GM23248 (cell line): ENCODE measurements at places on chromosomes 3 and 15. TPM values are rescaled to one million over a fixed set of nuclear protein-coding genes. Genes with fewer than 3 reads are reported as not detected.

DNA sequence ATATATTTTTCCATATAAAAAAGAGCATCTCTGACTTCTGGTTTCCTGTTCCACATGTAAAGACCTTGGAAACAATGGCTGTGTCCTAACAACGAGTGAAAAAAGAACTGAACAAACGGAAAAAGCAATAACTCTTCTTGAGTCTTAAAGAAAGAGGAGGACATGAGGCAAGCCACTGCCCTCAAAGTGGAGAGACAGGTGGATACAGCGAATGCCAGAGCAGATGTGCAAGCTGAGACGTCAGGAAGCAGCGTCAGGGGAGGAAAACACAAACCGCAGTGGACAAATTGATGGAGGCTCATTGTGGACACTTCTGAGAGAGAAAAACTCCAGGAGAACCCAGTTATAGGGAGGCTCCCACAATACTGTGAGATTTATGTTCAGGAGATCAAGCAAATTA lies 208.0 kb upstream of the MME start:
- no peak for DNase-seq

DNA sequence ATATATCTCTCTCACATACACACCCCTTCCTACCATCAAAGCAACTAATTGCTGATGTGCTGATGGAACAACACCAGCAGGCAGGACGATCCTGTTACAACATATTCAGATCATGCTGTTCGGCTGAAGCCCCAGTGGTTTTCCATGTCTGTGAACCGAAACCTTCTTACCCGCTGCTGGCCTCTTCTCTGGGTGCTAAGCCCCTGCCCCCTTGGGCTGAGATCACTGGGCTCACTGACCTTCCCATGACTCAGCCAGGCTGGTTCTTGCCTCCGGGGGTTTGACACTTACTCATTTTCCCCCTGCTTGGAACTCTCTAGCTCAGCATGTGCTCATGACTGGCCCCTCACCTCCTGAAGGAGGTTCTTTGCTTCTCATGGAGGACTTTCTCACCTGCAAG lies 122.0 kb upstream of the RGMA start:
- no peak for DNase-seq

GRCh38 chr3:125147491-125147820 lies 65.1 kb downstream of the SLC12A8 start:
- no peak for DNase-seq

- DNase-seq, result no peak
Observed at GRCh38 chr3:126886217-126886616, 96.7 kb upstream of the PLXNA1 start.

- peak; percentile 47 for DNase-seq
Observed at GRCh38 chr3:191244242-191244867, 45.3 kb downstream of the OSTN start.

GRCh38 chr3:120437559-120437958 lies 13.2 kb downstream of the FSTL1 start:
- DNase-seq, result no peak

SLC15A2 gene
- 0.25 TPM in 1 of 2 replicates, not detected in the other for total RNA-seq

GOLGA8G gene
- total RNA-seq, result under 0.01 TPM in 1 of 2 replicates, not detected in the other

CYP11A1 gene
- total RNA-seq, result 0.25 and 0.32 TPM in 2 replicates
